Small intestine (tissue), 16 donors: ENCODE measurements at places on chromosomes 11 and 22. TPM values are rescaled to one million over a fixed set of nuclear protein-coding genes. Genes with fewer than 3 reads are reported as not detected.
A peak's percentile ranks its signal among the peaks of the same experiment; 100 is the strongest.

The P2RX3 gene
- not detected for polyA plus RNA-seq

The OR56A3 gene
- not detected for polyA plus RNA-seq

The MMP1 gene
- polyA plus RNA-seq = 2.7 TPM

DNA sequence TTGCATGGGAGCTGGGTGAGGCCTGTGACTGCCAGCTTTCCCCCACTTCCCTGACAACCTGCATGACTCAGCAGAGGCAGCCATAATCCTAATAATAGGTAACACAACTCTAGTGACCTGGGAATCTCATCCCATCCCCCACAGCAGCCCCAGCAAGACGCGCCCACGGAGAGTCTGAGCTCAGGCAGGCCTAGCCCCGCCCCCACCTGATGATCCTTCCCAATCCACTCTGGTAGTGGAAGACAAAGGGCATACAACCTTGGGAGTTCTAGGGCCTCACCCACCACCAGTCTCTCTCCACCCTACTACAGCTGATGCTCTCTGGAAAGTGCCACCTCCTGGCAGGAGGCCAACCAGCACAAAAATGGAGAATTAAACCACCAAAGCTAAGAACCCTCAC lies 60.3 kb downstream of the CWF19L2 start:
- H3K27ac ChIP-seq = no peak overlapping the region
- DNase-seq = peak; percentile 21
- no peak overlapping the region for H3K4me3 ChIP-seq
- H3K27me3 ChIP-seq = no peaks in the 10 kb centered on the region

The LDHA gene
- 825 TPM for polyA plus RNA-seq

- H3K4me1 ChIP-seq = no peaks in the 10 kb centered on the region
- no peak overlapping the region for H3K4me3 ChIP-seq
- no peak overlapping the region for H3K27ac ChIP-seq
- H3K36me3 ChIP-seq = peaks cover 3% of the 10 kb centered on the region
- no peaks in the 10 kb centered on the region for H3K27me3 ChIP-seq
- DNase-seq = no peak
These were observed 16.5 kb downstream of the BRD1 start for GRCh38 chr22:49811020-49811791.

DNA sequence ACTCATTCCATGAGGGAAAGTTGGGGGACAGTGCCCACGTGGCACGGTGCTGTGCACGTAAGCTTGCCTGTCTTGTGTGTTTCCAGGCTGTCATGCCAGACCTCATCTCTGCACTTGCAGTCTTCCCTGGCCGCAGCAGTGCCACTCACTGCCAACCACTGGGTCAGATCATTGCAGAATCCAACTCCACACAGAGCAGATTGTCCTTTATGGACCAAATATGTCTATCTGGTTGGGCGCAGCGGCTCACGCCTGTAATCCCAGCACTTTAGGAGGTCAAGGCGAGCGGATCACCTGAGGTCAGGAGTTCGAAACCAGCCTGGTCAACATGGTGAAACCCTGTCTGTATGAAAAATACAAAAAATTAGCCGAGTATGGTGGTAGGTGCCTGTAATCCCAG lies 4.4 kb upstream of the PPARA start:
- H3K4me1 ChIP-seq = no peaks in the 10 kb centered on the region
- DNase-seq = no peak
- H3K36me3 ChIP-seq = no peaks in the 10 kb centered on the region
- H3K27me3 ChIP-seq = no peaks in the 10 kb centered on the region
- no peak overlapping the region for H3K27ac ChIP-seq

DNA sequence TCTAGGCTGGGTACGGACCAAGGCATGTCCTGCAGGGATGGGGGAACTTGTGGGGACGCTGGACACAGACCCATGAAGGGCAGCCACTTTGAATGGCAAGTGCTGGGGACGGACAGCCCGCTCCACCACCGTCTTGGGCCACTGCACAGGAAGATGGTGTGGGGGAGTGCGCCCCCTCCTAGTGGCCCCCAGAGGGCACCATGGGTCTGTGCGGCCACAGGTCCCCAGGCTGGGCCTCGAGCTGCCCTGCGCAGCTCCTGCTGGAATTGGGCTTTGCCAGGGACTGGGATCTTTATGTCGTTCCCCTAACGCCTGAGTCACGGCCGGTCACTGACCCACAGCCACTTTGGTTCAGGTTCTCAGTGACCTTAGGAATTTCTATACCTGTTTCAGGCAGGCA lies 44.4 kb downstream of the NAT10 start:
- H3K36me3 ChIP-seq = peaks cover 11% of the 10 kb centered on the region
- no peak for DNase-seq
- H3K27me3 ChIP-seq = no peaks in the 10 kb centered on the region

DNA sequence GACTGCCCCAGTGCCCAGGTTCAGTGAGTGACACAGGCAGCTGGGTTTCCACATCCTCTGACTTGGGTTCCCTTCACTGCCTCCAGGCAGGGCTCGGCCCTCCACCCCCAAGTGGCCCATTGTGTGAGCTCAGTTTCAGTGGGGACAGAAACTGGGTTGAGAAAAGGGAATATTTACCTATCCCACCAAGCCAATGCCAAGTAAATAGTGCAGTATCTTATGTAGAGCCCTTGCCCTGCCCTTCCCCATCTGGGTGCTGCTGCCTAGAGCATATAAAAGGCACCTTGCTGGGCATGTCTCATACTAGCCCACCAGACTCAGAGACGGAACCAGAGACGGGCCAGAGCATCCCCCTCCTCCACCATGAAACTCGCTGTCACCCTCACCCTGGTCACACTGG lies at the start of gene SCGB1A1:
TSS of gene SCGB1A1 (plus strand) at position 301 of the 400 bp plus-strand sequence. CDS start at position 364, 63 bp downstream.
- DNase-seq = no peak
- H3K4me3 ChIP-seq = no peak within 1 kb of the TSS
- H3K4me1 ChIP-seq = no peaks in the 10 kb centered on the region
- H3K27ac ChIP-seq = peak within 1 kb of the TSS; percentile 52
- H3K27me3 ChIP-seq = no peaks in the 10 kb centered on the region

The TTLL1 gene
- polyA plus RNA-seq = 3.6 TPM

GRCh38 chr11:120519474-120519873 lies 7.9 kb downstream of the GRIK4 start:
- peaks cover 3% of the 10 kb centered on the region for H3K27me3 ChIP-seq
- no peak overlapping the region for H3K4me3 ChIP-seq
- no peaks in the 10 kb centered on the region for H3K36me3 ChIP-seq
- no peak for DNase-seq
- H3K4me1 ChIP-seq = peaks cover 8% of the 10 kb centered on the region

DNA sequence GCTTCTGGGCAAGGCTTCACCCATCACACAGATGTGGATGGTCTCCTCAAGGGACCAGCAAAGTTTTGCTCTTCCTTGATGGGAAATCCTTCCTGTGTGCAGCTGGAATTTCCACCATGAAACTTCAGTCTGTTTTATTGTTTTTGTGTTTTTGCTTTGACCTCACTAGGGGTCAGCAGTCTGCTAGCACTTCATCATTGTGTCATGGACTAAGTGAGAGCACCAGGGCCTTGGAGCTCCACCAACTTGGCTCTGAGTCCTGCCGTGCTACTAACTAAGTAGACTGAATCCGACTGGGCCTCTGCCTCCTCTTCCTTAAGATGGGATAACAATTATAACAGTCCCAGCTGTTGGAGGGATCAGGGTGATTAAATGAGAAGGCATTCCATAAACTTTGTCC lies 305.8 kb upstream of the NCAM1 start:
- no peak overlapping the region for H3K27ac ChIP-seq
- peak; percentile 18 for DNase-seq
- H3K36me3 ChIP-seq = no peaks in the 10 kb centered on the region
- no peaks in the 10 kb centered on the region for H3K4me1 ChIP-seq

DNA sequence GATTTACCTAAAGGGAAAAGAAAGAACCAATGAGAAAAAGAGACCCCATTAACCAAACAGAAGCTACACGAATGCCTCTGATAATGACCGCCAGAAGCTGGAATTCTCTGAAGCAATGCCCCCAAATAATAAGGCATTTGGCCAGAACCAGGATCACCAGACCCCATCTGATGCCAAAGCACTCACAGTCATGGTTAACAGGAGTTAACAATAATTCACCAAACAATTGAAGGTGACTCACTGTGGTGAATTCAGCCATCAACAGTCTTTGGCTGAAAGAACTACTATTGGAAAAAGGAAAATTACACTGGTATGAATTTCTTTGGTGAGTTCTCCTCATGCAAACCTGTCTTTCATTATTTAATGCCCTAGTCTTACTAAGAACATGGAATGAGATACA lies 21.9 kb upstream of the NFRKB start:
- H3K4me1 ChIP-seq = no peaks in the 10 kb centered on the region
- peaks cover 9% of the 10 kb centered on the region for H3K36me3 ChIP-seq
- no peak for DNase-seq
- H3K4me3 ChIP-seq = no peak overlapping the region

- no peaks in the 10 kb centered on the region for H3K27me3 ChIP-seq
- H3K4me1 ChIP-seq = no peaks in the 10 kb centered on the region
- H3K36me3 ChIP-seq = peaks cover 22% of the 10 kb centered on the region
- no peak for DNase-seq
- no peak overlapping the region for H3K27ac ChIP-seq
These were observed 36.2 kb downstream of the THOC5 start for GRCh38 chr22:29517215-29517908.

The DEPDC7 gene
- polyA plus RNA-seq = 25.8 TPM

GRCh38 chr11:124481365-124482323 lies 36.1 kb upstream of the OR8B8 start:
- no peaks in the 10 kb centered on the region for H3K4me1 ChIP-seq
- H3K4me3 ChIP-seq = no peak overlapping the region
- peak; percentile 2 for DNase-seq
- no peak overlapping the region for H3K27ac ChIP-seq
- no peaks in the 10 kb centered on the region for H3K36me3 ChIP-seq

DNA sequence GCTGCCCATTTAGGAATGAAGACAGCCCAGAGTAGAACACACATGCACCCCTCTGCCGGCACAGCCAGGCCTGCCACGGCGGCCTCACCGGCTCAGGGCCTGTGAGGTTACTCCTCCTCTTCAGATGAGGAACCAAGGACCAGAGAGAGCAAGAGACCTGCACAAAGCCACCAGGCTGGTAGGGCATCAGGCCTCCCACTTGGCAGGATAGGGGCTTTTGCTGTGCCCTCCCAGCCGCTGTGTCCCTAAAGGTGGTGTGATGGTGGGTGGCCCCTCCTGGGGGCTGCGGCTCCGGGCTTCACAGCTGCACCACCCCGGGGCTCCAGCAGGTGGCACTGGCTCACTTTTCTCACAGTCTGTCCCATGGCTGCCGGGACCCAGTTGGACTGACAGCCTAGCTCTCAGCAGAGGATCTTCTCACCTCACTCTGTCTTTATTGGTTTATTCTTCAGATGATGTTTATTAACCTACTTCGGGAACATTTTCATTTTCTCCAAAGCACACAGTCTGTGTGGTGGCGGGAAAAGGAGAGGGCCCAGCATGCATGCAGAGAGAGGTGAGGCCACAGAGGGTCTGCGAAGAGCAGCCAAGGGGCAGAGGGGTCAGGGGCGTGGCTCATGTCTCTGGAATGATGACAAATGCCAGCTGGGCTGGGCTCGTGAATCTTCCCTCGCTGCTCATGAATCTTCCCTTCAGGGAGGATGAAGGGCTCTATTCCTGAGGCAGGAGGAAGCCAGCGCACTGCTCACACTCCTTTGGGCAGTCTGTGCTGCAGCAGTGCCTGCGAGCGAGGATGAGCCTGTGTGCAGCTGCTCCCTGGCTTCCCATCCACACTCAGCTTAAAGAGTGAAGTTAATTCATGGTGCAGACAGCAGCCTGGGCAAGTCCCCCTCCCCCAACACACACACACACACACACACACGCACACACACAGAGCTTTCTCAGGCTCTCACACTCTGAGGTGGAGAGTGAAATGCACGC lies 101.1 kb upstream of the PITPNB start:
- H3K27ac ChIP-seq = no peak overlapping the region
- DNase-seq = peak; percentile 70
- no peaks in the 10 kb centered on the region for H3K4me1 ChIP-seq
- H3K36me3 ChIP-seq = peaks cover 59% of the 10 kb centered on the region
- no peak overlapping the region for H3K4me3 ChIP-seq

DNA sequence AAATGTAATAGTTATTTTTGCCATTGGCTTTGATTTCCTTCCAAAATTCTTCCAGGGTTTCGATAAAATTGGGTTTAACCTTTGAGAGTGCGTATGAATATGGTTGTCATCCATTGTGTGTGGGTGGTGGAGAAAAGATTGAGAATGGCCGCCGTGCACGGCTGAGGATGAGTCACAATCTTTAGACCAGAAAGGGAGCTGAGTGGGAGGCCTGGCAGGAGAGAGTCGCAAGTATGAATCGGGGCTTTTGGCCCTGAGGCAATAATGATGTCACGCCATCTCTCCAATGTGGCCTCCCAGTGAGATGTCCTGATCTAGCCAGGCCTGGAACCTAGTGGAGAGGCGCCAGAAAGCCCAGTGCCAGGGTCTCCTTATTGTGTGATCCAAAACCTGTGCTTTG lies 33.1 kb upstream of the SMPD1 start:
- no peak for DNase-seq
- no peak overlapping the region for H3K27ac ChIP-seq
- H3K4me1 ChIP-seq = peaks cover 19% of the 10 kb centered on the region
- no peaks in the 10 kb centered on the region for H3K36me3 ChIP-seq
- no peak overlapping the region for H3K4me3 ChIP-seq

DNA sequence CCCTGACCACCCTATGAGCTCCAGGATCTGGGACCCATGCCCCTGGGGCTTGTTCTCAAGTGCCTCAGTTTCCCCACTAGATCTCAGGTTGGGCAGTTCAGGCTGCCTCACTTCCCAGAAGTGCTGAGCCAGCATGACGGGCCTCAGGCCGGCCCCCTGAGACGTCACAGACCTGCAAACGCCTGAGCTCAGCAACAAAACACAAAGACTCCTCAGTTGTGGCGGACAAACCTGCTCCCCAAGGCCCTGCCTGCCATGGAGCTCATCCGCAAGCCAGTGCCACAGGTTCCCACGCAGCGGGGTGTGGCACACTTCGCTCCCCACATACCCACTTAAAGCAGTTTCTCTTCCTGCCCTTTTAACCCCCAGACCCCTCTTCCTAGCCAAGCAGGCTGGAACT lies 45.2 kb downstream of the NECTIN1 start:
- no peaks in the 10 kb centered on the region for H3K27me3 ChIP-seq
- peaks cover 66% of the 10 kb centered on the region for H3K4me1 ChIP-seq
- H3K4me3 ChIP-seq = no peak overlapping the region
- H3K27ac ChIP-seq = no peak overlapping the region
- H3K36me3 ChIP-seq = peaks cover 40% of the 10 kb centered on the region
- DNase-seq = no peak

The LDLRAD3 gene
- 0.81 TPM for polyA plus RNA-seq

- no peaks in the 10 kb centered on the region for H3K36me3 ChIP-seq
- H3K4me1 ChIP-seq = no peaks in the 10 kb centered on the region
- H3K4me3 ChIP-seq = no peak overlapping the region
- H3K27me3 ChIP-seq = no peaks in the 10 kb centered on the region
- DNase-seq = no peak
These were observed 89.7 kb downstream of the ZC3H12C start for GRCh38 chr11:110182886-110183285.

The SMC1B gene
- 0.04 TPM for polyA plus RNA-seq
